AG10803 (cell line): ENCODE measurements at places on chromosomes 2 and 18.
A peak's percentile ranks its signal among the peaks of the same experiment; 100 is the strongest.

DNA sequence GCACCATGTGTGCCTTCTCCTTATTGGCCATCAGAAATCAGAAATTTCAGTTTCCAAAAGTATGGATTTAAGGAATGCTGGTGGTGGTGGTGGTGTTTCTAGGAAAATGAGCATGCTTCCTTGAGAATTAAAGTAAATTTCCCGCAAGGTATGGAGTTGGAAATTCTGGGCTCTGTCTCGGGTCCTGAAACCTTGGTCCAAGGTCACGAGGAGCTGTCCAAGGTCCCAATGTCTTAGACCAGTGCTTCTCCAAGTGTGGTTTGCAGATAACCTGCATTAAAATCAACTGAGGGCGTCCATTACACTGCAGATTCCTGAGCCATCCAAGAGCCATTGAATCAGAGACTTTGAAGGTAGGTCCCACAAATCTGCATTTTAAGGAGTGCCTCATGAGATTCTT, 210.9 kb upstream of the PKDCC start:
- DNase-seq, result peak; percentile 28

DNA sequence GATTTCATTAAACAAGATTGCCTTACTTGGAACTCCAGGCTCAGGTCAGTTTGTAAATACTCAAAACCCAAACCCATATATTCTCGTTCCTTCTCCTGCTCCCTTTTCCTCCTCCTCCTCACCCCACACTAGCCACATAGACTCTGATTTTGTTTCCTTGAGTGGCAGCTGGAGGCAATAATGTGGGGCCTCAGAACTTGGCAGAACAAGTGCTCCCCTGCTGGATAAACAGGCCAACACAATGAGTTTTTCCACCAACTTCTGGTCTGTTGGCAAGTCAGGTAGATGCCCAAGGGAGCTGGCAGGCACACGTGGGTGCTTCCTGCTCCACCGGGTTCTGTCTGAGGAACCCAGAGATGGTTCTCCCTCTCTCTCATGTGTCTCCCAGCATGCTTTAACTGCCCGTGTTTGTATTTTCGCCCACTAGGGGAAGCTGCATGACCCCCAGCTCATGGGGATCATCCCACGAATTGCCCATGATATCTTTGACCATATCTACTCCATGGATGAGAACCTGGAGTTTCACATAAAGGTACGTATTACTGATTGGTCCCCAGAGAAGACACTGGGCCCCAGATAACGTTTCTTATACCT, 61.9 kb downstream of the KIF5C start:
- DNase-seq, result no peak

DNA sequence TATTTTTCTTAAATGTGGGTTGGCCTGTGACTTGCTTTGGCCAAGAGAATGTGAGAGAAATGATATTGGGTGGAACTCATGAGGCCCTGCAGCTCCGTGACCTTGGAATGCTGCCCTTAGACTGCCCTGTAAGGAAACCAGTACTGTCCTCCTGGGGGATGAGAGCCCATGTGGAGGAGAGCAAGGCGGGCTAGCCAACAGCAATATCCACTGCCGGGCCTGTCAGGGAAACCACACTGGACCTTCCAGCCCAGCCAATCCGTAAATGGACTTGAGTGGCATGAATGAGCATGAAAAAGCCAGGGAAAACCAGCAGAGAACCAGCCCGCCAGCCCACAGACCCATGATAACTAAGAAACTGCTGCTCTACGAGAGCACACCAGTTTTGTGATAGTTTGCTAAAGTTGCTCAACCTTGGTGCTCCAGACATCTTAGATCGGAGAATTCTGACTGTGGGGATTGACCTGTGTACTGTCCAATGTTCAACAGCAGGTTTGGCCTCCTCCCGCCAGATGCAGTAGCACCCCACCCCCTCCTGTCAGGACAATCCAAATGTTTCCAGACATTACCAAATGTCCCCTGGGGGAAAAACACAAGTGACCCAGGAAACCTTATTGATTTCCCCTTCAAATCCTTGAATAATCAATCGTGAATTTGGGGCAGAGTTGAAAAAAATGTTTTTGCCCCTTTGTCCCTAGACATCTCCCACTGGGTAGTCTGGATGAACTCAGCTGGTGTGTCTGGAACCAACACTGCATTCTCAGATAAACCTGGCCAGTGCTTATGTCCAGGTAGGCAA, 27.2 kb downstream of the ALPK2 start:
- DNase-seq, result no peak

GRCh38 chr18:63322908-63323634, 3.5 kb upstream of the BCL2 start:
- DNase-seq, result peak; percentile 73

- DNase-seq, result no peak
These were observed 54.9 kb downstream of the ZCCHC2 start for GRCh38 chr18:62577765-62578164.
